Activated CD4-positive, alpha-beta memory T cell treated with anti-CD3 and anti-CD28 coated beads, Interleukin-2, amount 10 ng/mL, durations not matched to agents 7 days and 5 days (primary cell): ENCODE measurements at places on chromosomes 12 and 14. TPM values are rescaled to one million over a fixed set of nuclear protein-coding genes. Genes with fewer than 3 reads are reported as not detected.

NOXRED1 gene
- 0.35 TPM for total RNA-seq

TPPP2 gene
- total RNA-seq = not detected

KCNC2 gene
- total RNA-seq = not detected

CDKN3 gene
- total RNA-seq = 76.3 TPM

NR1H4 gene
- total RNA-seq = not detected

NANOG gene
- total RNA-seq = not detected
